ENCODE measurements at places on chromosomes 7 and 10.

DNA sequence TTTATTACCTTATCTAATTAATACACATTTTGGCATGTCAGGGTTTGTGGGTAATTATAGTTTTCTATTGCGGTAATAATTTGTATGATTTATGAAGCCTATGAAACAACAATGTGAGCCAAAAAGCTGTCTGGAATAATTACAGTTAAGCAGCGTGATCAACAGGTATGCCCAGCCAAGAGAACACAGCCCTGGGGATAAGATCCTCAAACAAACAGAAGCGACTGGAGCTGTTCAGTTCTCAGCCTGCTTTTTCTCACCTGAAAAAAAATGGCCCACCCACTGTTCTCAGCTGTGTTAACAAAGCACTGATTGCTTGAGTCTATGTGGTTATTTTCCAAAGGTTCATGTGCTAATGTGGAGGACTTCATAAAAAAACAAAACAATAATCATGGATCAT, 855.8 kb downstream of the GATA3 start:
- DNase-seq = no peak

- peak; percentile 56 for DNase-seq
These were observed 28.6 kb downstream of the OGDH start for GRCh38 chr7:44634839-44635591.

DNA sequence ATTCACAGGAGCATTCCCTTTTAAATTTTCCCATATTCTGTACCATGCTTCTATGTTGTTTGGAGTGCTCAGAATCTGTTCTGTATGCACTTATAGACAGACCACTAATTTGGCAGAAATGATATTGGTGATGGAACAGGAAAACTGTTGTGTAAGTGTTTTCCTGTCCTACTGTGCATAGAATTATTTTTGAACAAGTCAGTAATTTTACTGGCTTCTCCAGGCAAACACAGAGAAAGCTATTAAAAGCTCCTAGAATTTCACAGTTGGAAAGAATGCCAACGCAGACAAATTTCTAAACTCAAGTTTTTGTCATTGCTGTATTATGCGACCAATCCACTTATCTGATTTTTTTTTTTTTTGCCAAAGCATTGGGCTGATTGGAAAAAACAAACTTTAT, 55.7 kb downstream of the ANKMY2 start:
- DNase-seq = no peak

GRCh38 chr7:66642186-66642585, 13.5 kb downstream of the KCTD7 start:
- DNase-seq = no peak

DNA sequence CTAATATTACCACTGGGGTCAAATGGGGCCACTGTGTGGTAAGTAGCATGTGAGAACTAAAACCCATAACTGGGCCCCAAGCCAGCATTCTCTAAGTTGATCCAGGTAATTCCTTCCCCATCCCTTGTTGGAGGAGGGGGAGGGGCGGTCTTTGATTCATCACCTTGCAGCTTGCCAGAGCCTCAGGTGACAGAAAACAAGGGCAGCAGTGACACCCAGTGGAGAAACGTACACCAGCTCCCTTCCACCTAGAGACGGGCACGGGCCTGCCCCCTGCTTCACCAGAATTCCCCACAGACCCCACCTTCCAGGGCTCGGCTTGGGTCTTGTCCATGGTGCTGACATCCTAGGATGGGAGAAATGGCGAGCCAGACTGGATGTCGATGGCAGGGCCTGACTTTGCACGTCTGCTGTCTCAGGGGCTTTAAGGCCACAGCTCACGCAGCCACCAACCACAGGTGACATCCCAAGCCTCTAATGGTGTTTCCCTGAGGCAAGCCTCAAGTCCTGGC, 102.0 kb downstream of the STRA8 start:
- peak; percentile 26 for DNase-seq

- DNase-seq = peak; percentile 25
These were observed 10.0 kb upstream of the PCGF5 start for GRCh38 chr10:91210435-91210834.

GRCh38 chr10:1178506-1178905, 122.3 kb downstream of the WDR37 start:
- DNase-seq = no peak

- no peak for DNase-seq
These were observed 16.4 kb downstream of the TNRC18 start for GRCh38 chr7:5406957-5407945.

GRCh38 chr7:56218510-56218909, 102.3 kb upstream of the NUPR2 start:
- DNase-seq = no peak

GRCh38 chr10:79446758-79447084, 1.3 kb upstream of the ZCCHC24 start:
- no peak for DNase-seq

GRCh38 chr10:33630761-33631160, 296.3 kb upstream of the NRP1 start:
- DNase-seq = no peak

- DNase-seq = peak; percentile 8
These were observed 33.5 kb downstream of the CARD11 start for GRCh38 chr7:3010161-3010560.

DNA sequence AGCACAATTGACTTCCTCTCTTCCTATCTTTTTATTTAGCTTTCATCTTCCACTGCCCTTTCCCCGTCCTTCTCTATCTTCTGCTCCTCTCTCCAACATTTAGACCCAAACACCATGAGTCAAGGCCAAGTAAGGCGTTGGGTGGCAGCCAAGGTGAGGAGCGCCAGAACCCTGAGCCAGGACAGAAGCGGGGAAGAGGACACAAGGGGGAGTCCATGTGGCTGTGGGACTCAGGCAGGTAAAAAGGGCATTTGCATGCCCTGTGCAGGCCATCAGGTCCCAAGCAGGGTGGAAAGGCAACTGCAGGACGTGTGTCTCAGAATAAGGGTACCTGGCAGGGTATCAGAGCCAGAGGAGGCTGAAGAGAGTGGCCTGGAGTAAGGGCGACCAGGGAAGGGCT, 192.4 kb upstream of the PFKP start:
- DNase-seq = no peak

DNA sequence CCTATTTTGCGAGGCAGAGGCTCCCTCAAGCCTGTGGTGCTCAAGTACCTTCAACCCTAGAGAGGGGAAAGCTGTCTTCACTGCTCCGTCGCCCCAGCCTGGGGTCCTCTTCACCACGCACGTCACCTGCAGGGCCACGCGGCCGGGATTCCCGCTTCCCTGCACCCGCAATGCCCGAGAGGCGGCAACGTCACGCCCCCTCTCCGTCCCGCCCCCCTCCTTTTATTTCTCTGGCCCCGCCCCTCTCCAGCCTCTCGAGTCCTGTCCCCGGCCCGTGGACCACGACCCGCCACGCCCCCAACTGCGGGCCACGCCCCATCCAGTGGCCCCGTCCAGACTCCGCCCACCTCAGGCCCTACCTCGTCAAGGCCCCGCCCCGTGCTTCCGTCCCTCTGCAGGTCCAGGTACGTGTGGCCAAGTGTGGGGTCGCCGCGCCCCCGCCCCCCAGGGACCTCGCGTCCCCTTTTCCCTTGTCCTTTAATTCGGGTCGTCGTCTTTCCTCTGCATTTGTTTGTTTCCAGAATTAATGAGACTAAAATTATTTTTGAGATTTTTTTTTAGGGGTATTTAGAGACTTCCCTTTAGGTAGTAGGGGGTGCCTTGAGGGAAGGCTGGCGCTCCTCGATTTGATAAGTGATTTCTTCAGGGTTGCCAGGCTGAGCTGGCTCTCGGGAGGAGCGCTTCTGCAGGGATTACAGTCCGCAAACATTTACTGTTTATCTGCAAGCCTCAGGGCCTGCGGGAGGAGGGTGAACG, 69.8 kb upstream of the BAIAP2L1 start:
- peak; percentile 7 for DNase-seq

DNA sequence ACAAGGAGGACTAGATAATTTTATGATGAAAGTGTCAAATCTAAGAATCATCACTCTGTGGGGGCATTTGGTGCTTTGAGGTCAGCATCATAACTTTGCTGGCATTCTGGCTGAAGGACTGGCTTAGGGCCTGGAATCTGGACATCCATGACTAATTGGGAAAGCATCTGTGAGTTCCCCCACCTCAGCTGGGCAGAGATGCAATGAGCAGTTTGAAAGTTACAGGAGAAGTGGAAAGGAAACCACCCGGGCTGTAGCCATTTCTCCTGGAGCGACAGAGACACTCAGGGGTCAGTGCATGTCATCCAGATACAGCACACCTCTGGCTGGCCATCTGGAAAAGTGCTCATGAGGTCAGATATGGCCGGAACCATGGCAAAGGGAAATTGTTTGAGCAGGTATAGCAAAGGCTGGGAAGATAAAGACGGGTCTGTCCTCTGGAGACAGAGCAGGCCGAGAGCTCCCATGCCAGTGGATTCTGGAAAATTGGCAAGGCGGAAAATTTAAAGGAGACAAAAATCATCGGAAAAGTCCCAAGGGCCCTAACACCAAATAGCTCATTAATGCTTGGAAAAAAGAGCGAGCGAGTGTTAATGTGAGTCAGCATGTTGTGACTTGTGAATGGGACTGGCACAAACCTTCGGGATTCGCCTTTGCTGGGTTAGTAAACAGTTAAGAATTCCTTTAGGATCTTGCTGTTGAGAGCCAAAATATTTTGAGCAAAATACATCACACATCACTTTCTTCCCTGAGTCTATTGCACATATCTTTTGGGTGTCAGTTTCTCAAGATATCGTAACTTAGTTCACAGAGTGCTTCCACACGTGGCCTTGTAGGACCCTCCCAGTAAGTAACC, 188.4 kb upstream of the AGK start:
- no peak for DNase-seq

DNA sequence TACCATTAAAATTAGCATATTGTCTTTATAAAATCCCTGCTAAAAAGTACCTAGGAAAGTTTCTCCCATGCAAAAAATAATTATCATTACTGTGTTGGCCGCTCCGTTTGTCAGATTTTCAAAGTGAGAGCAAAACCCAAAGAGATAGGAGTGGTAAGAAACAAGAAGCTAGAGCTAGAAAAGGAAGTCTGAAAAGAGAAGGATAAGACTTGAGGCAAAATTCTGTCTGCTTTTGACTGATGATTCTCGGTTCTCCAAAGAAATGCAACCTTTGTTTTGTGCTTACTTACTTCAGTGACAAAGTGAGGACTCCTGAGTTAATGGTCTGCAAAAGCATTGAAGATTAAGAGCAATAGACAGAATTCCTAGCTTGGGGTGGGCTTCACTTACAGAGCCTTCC, 33.3 kb upstream of the CAPZA2 start:
- no peak for DNase-seq

DNA sequence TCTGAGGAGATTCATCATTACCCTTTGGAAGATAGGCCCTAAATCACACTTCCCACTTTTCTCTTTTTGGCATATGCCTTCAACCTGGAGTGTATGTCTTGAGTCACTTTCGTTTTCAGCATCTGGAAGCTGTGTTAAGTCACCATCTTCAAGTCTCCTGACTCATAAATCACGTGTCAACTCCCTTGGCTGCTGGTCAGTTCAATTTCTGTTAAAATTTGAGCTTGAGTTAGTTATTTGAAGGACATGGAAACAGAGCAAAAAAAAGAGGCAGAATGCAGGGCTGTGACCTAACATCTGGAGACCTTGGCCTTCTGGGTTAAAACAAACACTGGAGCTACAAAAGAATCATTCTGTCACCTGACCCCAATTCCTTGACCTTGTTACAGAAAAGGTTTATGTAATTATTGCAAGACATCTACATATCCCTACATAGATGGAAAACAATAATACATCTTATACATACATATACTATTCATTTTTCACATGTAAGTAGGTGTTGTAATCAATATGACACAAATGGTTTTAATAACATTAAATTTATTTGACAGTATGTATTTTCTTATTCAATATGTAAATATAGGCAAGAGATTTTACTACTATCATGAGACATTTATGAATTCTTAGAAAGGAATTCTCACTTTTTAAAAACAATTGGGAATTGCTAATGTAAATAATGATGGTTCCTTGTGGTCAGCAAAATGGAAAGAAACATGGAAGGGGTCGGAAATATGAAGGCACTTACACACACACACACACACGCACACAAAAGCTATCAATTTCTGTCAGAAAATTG, 169.7 kb upstream of the PHYHIPL start:
- DNase-seq = no peak

DNA sequence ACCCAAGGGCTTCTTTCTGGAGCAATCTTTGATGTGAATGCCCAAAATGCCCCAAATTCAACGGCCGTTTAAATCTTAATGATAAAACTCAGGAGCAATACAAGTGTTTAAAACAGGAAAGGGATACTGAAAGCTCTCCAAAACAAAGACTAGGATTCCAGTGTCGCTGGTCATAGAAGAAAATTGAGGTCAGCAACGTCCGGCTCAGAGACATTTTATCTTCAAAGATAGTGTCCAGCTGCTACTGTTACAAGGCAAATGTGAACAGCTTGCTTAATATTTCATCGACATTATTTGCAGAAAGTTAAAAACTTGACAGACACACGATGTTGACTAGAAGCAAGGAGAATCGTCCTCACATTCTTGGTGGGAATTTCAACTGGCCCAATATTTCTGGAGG, 15.4 kb upstream of the CTBP2 start:
- DNase-seq = no peak

DNA sequence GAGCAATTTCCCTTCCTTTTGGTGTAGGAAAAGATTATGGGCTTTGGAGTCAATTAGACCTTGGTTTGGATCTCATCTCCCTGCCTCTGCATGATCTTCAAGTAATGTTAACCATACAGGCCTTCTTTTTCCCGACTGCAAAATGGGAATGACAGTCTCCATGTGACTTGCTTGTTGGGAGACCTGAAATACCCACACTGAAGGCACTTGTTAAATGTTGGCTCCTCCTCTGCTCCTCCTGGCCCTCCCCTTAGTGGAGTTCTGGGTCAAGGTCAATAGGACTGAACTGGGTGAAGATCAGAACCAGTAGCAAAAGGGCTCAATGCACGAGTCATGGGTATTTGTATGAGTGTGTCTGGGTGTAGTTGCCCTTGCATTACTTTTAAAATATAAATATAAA, 179.4 kb upstream of the PRR15 start:
- DNase-seq = no peak

DNA sequence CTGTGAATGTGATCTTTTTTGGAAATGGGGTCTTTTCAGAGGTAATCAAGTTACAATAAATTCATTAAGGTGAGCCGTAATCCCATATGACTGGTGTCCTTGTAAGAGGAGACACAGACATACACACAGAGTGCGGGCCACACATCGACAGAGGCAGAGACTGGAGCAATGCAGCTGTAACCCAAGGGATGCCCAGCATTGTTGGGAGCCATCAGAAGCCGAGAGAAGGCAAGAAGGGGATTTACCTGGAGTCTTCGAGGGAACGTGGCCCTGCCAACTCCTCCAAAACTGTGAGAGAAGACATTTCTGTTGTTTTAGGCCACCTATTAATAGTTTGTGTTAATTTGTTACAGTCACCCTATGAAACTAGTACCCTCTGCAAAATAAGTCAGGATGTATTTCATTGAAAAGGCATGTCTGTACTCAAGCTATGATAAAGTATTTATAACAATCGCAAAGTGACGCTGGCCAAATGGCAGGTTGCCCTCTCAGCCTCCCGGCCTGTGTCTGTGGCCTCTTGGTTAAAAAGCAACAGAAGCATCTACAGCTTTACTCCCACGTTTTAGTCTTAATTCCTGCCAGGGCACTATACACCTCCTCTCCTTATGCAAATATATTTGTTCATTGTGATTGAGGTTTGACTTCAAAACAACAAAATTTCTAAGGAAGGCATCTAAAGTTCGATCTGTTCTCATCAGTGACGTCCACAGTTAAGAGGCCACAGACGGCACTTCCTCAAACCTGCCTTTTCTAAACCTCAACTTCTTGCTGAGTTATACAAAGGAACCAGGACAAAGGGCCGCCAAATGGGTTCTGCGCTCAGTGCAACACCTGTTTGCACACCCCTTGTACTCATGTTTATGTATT, 46.8 kb downstream of the HIPK2 start:
- peak; percentile 16 for DNase-seq
